WTC11 (cell line): ENCODE measurements at places on chromosomes 4 and X.
A peak's percentile ranks its signal among the peaks of the same experiment; 100 is the strongest.

DNA sequence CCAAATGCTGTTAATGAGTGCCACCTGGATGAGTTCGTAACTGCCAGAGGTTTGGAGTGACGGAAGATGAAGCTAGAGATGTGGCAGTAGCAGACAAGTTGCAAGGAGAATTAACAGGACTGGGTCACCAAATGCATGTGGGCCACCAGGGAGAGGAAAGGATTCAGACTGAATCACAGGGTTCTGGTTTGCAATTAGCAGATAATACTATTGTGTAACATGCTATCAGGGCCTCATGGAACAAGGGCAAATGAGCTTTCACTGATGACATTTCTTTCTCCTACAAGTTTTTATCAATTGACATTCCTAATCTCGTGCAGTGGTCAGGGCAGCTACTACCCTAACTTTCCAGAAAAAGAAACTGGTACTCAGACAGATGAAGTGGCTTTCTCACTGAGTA is 21.4 kb downstream of the GAB3 start:
- no peak for DNase-seq

DNA sequence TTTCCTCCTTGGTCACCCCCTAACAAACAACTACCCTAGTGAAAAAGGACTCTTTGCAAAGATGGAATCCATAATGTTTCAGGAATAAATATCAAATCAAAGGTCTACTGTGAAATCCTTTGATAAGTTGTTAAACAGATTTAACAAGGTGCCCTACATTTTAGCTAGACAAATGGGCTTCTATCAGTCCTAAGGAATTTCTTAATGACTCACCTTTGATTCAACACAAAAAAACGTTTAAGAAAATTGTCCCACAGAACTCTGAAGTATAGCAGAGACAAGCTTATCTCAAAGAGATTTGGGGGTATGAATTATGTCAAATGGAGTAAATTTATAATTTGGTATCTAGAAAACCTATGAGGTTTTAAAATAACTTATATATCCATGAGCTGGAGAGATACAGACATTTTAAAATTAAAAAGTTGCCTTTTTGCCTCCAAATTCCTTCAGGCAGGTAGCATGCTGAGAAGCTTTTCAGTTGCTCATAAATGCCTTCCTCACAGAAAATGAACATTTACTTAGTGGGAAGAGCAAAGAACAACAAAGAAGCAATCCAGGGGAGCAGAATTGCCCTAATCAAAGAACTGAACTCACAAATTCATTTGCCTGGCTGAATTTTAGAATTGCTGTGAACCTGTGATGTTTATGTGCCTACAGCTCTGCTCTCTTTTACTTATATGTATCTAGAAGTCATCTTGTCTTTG is 649.3 kb downstream of the STPG2 start:
- no peak for DNase-seq

- DNase-seq, result no peak
Observed at GRCh38 chr4:13546142-13546940, 2.0 kb upstream of the NKX3-2 start.

DNA sequence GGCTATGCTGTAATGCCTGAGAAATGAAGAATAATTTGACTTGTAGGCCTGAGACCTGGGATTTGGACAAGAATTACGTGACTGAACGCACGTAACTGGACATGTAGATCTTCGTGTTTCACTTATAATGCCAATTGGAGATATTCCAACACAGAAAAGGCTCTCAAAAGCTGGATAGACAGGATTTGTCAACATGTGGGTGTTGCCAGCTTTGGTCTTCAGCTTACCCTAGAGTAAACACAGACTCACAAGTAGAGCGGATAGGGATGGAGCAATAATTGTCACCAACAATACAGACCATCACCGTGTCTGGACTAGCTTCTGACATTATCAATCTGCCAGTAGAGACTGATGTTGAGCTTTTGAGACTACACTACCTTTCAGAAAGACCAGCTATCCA is 1511.0 kb upstream of the ADGRL3 start:
- no peak for DNase-seq

- DNase-seq, result no peak
Observed at GRCh38 chrX:47197526-47197925, 3.9 kb downstream of the UBA1 start.

- no peak for DNase-seq
Observed at GRCh38 chrX:41082783-41083182, 2.5 kb upstream of the USP9X start.

DNA sequence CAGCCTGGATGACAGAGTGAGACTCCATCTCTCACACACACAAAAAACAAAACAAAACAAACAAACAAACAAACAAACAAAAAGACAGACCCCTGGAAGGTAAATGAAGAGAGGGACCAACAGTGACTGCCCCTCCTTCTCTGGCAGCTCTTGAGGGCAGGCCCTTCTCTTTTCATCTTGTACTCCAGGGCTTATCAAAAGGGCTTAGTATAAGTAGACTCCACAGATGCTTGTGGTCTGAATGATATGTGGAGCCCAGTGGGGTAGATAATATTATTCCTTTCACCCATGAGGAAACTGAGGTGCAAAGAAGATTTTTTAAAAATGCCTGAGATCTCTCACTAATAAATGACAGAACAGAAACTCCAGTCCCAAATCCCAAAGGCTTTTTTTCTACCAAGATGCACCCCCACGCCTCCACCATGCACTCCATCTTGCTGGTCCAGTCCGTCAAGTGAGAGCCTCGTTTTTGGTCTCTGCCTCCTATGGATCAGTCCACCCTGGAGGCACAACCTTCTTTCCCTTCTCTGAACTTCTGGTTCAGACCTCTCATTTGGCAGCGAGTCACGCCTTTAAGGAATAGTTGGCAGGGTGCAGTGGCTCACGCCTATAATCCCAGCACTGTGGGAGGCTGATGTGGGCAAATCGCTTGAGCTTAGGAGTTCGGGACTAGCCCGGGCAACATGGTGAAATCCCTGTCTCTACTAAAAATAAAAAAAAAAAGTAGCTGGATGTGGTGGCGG is 17.0 kb upstream of the CHRNA9 start:
- no peak for DNase-seq

DNA sequence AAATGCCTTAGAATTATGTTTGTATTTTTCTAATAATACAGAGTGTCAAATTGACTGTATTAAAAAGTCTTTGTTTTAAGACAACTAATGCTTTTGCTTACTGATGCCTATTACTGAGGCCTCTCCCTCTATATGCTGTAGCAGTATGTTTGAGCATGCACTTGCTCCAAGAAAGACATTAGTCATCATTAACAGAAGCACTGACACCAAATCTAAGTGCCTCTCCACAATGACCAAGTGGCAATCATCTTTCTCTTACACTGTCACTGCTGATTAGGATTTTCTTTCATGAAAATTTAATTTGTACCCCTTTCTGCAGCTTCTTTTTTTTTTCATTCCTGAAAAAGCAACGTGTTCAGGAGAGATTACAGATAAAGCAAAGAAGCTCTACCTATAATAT is 11.1 kb upstream of the MAB21L2 start:
- no peak for DNase-seq

- no peak for DNase-seq
Observed at GRCh38 chr4:57158762-57159161, 48.6 kb upstream of the IGFBP7 start.

GRCh38 chr4:82989575-82990429 is 20.8 kb downstream of the LIN54 start:
- DNase-seq, result no peak

- no peak for DNase-seq
Observed at GRCh38 chr4:167421201-167421600, 186.9 kb upstream of the SPOCK3 start.

GRCh38 chrX:130260316-130260715 is 8.4 kb downstream of the ZNF280C start:
- DNase-seq, result no peak

- DNase-seq, result no peak
Observed at GRCh38 chr4:159444678-159445077, 341.8 kb downstream of the RAPGEF2 start.

DNA sequence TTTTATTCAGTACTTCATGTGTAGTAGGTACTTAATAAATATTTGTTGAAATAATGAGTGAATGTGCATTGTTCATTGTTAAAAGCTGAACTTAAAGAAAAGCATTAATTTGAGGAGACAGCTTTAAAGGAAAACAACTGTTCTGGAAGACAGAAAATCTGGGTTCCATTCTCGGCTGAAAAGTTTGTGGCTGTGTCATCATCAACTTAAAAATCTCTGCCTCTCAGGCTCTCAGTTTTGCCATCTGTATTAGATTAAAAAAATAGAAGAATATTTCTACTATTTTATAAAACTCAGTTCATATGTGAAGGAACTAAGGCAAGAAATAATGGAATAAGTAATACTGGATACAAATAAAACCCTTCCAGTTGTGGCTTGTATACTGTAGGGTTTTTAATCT is 62.5 kb downstream of the FSTL5 start:
- no peak for DNase-seq

- DNase-seq, result no peak
Observed at GRCh38 chrX:150610043-150610442, 41.6 kb downstream of the MTM1 start.

DNA sequence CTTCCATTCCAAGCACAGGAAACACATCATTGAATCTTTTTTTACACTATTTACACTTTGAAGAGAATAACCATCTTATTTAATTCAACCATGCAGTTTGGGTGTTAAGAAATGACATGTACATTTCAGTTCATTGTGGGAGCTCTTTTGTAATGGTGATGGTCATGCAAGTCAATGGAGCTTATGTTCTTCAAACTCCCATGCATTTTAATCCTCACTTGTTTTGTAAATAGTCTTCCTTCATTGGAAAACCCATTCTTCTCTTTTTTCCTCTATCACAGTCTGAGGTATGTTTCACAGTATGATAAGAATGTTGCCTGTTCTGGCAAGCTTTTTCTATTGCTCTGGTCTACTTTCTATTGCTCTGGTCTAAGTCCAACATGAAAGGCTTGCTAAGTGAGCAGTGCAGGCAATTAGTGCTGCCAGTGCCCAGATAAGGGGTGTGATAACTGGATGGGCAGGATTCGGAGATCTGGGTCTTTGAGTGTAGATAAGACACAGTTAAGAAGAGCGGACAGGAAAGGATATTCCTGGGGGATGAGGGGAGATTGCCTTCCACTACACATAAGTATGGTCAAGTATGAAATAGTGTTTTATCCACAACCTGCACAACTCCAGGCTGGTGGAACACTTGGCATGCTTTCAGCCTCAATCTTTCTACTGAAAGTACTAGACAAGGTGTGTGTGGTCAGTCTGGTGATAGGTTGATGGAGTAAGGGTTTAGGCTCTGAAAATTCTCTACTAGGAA is 17.1 kb downstream of the AFP start:
- DNase-seq, result no peak

GRCh38 chr4:20252656-20253282 is 1.1 kb downstream of the SLIT2 start:
- peak; percentile 33 for DNase-seq

GRCh38 chr4:144350706-144351105 is 210.2 kb upstream of the GYPA start:
- DNase-seq, result no peak
